NCI-H1694 treated with DMSO at 0.1 percent for 48 hours (cell line): ENCODE measurements at places on chromosomes 4 and X.

DNA sequence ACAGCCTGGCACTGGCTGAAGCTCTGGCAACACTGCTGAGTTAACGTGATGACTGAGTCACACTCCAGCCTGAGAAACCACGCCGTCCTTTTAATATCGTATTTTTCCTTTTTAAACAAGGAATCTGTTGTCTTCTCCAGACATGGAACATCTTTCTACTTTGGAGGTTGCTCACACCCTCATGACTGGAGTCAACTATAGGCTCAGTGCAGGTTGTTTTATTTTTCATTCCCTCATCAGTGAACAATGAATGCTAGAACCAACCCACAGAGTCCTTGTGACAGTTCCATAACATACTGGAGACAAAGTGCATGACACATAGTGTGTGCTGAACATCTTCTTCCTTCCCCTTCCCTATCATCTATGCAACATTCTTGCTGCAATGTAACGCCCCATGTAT is 76.8 kb upstream of the CPEB2 start:
- no peak for DNase-seq

DNA sequence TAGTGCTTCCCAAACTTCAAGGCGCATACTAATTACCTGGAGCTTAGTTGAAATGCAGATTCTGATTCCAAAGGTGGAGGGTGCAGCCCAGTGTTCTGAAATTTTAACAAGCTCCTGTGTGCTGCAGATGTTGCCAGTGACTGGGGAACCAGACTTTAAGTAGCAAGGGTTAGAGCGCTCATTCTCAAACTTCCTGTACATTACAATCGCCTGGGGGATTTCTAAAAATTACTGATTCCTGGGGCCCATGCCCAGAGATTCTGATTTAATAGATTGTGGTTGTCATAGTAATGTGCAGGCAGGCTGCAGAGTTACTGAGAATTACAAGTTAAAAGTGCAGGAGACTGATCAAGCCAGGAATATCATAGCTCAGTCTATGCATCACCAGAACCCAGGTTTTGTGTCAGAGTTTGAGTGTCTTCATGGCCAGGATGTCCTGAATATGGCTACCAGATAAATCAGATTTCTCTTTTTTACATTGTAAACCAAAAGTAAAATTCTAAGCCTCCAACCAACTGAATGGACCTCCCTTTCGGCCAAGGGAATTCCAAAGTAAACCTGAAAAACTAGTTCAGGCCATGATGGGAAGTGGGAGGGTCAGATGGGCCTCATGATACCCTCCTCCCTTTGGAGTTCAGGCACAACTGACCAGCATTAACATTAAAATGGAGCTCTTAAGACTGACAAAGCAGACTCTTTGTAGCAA is 121.6 kb downstream of the ATXN3L start:
- no peak for DNase-seq

GRCh38 chrX:2566055-2566454 is 65.3 kb upstream of the DHRSX start:
- no peak for DNase-seq

DNA sequence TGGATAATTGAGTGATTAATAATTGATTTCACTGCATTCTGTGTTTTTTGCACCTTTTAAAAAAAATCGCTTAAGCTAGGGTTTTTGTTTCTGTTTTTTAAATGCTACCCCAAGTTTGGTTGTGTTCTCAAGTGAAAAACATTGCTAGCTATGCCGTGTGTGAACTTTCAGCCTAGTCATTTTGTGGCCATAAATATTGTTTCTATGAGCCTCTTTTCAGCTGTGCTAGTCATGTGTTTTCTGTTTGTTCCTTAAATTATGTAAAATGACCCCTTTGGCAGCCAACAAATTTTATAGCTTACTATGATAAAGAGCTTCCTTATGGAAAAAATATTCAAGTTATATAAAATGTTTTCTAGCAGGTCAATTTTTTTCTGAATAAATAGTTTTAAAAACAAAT is 59.1 kb downstream of the GALNT7 start:
- DNase-seq = no peak

GRCh38 chr4:186096681-186097165 is 7.8 kb upstream of the FAM149A start:
- no peak for DNase-seq

GRCh38 chr4:78058591-78059523 is 1.7 kb downstream of the FRAS1 start:
- DNase-seq = no peak

DNA sequence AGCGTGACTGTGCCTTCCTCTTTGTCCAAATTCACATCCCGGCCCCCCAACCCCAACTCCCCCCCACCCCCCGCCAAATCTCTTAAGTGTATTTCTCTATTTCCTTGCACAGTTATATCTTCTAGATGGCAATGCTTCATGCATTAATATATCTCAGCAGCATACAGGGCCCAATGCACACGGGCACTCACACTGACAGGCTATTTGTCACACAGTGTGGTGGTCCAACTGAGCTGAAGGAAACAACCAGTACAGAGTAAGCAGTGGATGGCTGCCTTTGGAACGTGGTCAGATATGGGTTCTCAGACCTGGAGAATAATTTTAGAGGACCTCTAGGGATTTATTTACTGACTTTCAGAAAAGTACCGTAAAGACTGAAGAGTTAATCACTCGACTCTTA is 681 bp downstream of the EXOC1 start:
- DNase-seq = no peak

DNA sequence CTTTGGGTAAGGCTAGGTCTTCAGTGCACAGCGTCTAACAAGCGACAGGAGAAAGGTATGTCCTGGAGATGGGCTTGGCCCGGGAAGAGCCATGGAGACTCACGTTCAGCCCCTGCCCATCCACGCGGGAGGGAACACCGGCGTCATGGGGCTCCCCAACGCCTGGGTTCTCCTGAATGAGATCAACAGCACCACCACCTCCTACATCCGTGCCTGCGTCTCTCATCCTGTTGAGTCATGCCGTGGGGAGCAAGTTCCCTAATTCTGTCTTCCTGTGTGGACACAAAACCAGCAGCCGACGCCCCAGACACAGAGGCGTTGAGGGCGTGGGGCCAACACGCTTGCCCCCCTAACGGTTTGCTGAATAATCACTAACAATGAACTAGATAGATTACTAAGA is 20.1 kb upstream of the IL3RA start:
- DNase-seq = no peak

- no peak for DNase-seq
Observed at GRCh38 chr4:183324619-183325018, 2.4 kb upstream of the CLDN24 start.

DNA sequence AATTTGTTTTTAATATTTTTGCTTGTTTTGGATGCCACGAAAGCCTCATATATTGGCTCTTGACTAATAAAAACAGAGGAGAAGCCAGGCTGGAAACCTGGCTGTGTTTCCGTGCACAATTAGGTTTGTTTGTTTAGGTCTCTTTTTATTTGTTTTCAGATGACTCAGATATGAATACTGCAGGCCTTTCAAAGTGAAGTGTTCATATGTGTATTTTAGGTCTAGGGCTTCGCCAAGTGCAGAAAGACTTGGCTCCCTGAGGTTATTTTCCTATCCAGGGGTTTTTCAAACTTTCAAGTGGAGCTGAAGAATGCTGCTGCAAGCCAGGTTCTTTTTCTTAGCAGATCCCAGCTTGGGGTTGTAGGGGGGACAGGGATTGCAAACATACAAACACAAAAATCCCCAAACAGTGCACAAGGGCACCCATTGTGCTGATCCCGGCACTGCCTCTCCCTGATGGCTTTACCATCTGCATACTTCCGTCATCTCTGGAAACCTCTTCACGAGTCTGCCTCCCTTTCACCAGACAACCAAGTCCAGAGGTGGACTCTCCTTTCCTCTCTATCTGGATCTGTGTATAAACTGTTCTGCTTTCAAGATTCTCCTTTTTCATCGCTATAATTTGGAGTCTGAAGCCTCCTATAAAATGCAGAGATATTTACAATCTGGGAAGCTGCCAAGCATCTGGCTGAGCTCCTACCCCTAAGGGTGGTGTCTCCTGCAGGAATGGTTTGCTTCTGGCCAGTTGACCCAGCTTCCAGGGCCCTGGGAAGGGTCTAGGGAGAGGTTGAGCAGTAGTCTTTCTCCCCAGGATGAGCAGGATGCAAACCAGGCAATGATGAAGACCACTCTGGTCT is 108.6 kb downstream of the SMIM20 start:
- DNase-seq = no peak

DNA sequence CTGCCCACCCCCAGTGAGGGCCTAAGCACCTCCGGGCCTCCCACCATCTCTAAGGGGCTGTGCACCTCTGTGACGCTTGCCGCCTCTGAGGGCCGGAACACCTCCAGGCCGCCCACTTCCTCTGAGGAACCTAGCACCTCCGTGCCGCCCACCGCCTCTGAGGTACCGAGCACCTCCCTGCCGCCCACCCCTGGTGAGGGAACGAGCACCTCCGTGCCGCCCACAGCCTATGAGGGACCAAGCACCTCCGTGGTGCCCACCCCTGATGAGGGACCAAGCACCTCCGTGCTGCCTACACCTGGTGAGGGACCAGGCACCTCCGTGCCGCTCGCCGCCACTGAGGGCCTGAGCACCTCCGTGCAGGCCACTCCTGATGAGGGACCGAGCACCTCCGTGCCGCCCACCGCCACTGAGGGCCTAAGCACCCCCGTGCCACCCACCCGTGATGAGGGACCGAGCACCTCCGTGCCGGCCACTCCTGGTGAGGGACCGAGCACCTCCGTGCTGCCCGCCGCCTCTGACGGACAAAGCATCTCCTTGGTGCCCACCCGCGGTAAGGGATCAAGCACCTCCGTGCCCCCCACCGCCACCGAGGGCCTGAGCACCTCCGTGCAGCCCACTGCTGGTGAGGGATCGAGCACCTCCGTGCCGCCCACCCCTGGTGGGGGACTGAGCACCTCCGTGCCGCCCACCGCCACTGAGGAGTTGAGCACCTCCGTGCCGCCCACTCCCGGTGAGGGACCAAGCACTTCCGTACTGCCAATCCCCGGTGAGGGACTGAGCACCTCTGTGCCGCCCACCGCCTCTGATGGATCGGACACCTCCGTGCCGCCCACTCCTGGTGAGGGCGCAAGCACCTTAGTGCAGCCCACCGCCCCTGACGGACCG is 977 bp downstream of the MAGEE1 start:
- DNase-seq = no peak

DNA sequence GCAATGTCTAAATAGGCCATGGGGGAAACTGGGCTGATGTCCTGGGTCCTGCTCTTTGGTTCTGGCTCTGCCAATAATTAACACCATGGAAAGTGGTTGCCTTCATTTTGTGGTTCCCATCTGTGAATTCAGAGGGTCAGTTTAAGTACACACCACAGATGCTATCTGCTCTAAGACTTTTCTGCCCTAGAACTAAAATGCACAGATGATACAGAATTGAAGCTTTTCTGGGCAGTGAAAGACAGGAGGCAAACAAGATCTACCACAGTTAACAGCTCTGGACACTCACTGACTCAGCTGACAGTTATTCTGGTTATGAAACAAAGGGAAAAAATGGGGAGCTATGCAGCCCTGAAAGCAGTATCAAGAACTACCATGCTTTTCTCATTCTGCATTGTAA is 37.3 kb downstream of the APBB2 start:
- DNase-seq = no peak

GRCh38 chr4:139256349-139256748 is 23.7 kb downstream of the MGARP start:
- DNase-seq = no peak

- no peak for DNase-seq
Observed at GRCh38 chrX:13775837-13776236, 41.1 kb downstream of the GPM6B start.

DNA sequence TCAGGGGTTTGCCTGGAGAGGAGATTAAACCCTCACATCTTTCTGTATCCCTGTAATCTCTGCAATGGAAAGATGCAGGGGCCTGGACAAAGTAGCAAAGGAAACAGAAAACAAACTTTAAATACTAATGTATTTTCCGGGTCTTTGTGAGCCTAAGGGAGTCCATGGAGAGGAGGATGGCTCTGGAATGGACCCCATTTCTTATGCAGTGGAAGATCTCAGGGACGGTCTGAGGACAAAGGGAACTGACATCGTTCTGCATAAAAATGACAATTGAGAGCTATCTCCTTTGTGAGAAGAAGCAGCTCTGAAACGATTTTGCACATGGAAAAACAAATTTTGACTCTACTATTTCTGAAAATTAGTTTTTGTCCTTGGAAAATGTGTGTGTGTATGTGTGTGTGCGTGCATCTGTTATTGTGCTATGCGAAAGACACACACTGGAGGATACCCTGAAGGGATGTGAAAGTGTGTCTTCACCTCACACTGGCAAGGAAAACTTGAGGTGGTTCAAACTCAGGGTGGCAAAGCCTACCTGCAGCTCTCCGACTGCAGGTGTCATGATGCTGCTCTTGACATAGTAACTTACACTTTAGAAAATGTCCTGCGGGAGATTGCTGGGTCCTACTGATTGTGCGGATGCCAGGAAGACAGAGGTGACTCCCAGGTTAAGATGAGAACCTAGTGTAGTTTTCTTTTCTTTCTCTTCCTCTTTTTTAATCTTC is 126.4 kb upstream of the JADE1 start:
- DNase-seq = no peak

- no peak for DNase-seq
Observed at GRCh38 chrX:18617407-18617750, 54.5 kb downstream of the RS1 start.

- no peak for DNase-seq
Observed at GRCh38 chrX:138995458-138995857, 283.9 kb upstream of the FGF13 start.

- DNase-seq = peak; percentile 80
Observed at GRCh38 chr4:8274765-8275547, 5.4 kb downstream of the HTRA3 start.

- DNase-seq = no peak
Observed at GRCh38 chr4:139005774-139006173, 9.8 kb upstream of the NOCT start.

DNA sequence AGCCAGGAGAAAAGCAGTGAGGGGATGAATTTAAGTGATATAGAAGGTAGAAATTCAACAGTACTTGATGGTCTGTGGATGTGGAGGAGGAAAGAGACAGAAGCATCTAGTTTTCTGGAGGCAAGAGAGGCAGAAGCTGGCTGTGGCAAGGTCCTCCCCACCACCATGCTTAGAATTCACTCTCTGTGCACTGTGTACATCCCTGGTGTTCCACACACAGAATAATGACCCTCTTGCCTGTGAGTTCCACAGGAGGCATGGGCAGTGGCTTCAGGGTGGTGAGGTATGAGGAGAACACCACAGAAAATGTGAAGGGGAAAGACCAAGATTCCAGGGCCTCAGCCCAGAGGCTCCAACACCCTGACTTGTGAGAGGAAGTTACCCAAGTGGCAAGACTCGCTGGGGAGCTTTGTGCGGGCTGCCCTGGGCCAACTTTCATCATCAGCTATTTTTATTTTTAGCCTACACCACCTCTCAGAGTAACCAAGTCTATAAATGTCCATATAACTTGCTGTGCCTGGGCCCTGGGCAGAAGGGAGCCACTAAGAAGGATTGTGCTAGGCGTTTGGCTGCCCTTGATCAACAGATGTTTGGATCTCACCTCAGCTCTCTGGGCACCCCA is 7.8 kb upstream of the INTS6L start:
- no peak for DNase-seq

GRCh38 chr4:10061650-10062415 is 40.5 kb upstream of the SLC2A9 start:
- DNase-seq = no peak

- DNase-seq = no peak
Observed at GRCh38 chrX:10931976-10932375, 179.2 kb upstream of the HCCS start.
